Stimulated activated naive CD4-positive, alpha-beta T cell (primary cell): ENCODE measurements at places on chromosomes 11 and 22.

DNA sequence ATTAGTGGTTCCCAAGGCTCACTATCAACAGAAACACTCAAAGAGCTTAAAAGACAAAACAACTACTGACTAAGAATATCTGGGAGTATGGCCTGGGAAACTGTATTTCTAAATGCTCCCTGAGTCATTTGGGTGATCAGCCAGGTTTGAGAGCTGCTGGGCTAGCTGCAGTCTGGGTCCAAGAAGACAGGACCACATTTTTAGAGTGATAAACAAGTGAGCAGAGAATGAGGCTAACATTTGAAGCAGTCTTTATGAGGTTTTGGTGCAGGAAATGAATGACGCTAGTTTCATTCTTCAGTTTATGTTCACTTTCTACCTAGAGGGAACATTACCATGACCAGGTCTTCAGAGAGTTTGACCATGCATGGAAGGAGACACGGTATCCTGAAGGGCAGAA is 97.7 kb downstream of the TEAD1 start:
- no peak for DNase-seq

GRCh38 chr11:119545978-119546915 is 123.3 kb upstream of the THY1 start:
- DNase-seq, result no peak

GRCh38 chr11:10641177-10641911 is 52.2 kb downstream of the IRAG1 start:
- DNase-seq, result no peak

GRCh38 chr11:353179-353873 is 16.0 kb upstream of the B4GALNT4 start:
- no peak for DNase-seq

DNA sequence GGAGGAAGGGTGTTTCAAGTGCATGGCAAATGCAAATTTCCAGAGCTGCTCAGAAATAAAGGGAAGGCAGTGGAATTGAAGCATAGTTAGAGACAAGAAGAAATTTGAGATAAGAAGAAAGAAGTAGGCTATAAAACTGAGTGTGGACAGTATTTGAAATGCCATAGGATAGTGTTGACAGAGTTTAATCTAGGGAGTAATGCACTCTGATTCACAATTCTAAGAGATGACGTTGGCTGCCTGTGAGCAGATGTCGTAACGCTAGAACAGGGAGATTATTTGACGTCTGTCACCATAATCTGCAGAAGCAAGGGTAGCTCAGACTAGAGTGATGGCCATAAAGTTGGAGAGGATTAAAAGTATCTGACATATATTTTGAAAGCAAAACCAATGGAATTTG is 389.9 kb upstream of the KIRREL3 start:
- no peak for DNase-seq

- DNase-seq, result no peak
These were observed 38.3 kb upstream of the MYH9 start for GRCh38 chr22:36425977-36426523.

DNA sequence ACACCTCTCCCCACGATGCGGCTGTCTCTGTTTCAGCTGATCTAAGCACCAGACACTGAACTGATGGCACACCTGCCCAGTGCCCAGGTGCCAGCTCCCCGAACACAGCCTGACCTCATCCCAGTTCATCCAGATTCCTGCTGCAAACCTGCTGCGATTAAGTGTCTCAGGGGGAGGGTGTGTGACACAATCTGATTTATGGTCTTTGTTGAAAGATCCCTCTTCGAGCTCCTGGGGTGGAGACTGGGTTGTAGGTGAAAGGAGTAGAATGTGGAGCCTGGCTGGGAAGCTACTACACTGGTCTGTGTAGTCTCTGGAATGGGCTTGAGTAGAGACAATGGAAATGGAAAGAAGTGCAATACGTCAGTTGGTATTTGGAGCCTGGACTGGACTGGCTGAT is 390.3 kb downstream of the SHANK2 start:
- DNase-seq, result no peak

GRCh38 chr22:27883656-27884350 is 35.3 kb downstream of the PITPNB start:
- DNase-seq, result no peak

DNA sequence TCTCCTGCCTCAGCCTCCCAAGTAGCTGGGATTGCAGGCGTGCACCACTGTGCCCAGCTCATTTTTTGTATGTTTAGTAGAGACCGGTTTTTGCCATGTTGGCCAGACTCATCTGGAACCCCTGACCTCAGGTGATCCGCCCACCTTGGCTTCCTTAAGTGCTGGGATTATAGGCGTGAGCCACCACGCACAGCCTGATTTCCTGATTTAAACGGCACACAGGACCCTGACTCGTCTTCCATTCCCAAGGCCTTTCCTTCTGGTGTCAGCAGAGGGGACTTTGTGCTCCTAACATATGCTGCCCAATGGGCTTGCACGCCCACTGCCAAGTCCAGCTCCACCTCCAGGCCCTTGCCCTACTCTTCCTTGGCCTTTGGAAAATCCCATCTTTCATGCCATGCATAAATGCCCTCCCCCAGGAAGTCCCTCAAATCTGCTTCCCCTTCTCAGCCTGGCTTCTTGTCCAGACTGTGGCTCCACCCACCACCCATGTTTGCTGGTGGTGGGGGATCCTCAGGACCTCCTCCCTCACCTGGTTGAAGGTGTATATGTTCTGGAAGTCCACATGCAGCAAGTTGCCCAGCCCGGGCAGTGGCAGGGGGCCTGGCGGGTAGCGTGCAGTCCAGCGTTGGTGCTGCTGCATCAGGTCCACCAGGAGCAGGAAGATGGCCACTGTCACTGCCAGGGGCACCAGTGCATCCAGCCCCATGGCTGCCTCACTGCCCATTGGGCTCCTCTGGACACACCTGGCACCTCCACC is 23.9 kb upstream of the CYP2D6 start:
- DNase-seq, result no peak

DNA sequence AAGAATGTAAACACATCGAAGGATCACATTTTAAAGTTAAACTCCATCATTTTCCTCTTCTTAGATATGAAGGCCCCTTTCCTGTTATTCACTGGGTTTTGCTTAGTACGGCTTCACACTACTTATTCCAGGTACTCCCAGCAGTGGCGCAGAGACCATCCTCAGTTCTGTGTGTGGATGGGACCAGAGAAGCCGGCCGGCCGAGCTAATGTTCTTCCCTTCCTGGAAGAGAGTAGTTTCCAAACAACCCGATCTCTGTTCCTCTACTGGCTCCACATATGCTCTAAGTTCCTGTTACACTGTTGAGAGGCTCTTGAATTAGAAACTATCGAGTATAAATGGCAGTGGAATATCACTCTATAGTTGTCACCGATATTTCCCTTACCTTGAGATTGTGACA is 684 bp upstream of the NFRKB start:
- no peak for DNase-seq

- no peak for DNase-seq
These were observed 522.3 kb downstream of the BRD1 start for GRCh38 chr22:49305214-49305965.

- no peak for DNase-seq
These were observed 21.9 kb downstream of the SERPINH1 start for GRCh38 chr11:75583718-75584658.

DNA sequence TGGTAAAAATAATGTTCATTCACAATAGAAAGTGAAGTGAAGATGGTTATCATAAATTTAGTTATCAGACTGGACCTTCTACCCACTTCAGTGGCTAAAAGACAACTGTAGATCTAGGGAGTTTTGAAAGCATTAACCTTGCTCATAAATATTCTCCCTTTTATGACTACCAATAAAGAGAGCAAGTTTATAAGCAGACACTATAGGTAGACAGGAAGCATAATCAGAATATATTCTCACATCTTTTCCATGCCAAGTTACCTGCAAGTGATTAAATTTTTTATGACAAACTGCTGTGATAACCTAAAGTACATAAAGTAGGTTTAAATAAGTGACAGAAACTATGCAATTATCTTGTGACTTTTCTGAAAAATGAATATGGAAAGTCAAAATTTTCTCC is 62.5 kb downstream of the LUZP2 start:
- no peak for DNase-seq

DNA sequence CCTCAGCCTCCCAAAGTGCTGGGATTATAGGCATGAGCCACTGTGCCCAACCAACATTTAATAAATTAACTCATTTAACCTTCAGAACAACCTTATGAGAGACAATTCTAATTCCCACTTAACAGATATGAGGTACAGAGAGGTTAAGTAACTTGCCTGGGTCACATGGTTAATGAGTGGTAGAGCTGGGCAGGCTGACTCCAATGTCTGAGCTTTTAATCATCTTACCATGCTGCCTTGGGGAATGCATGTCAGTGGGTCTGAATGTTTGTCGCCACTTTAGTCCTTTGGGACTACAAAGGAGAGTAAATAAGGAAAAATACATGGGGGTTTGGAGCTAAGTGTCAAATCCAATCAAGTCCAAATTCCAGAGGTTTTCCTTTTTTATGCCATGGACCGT is 11.2 kb upstream of the PIK3C2A start:
- no peak for DNase-seq

- DNase-seq, result no peak
These were observed 24.0 kb downstream of the TSPAN18 start for GRCh38 chr11:44750551-44751465.

- DNase-seq, result no peak
These were observed 22.5 kb upstream of the TRIM29 start for GRCh38 chr11:120160436-120160835.

GRCh38 chr11:9790703-9791102 is 126.8 kb downstream of the SWAP70 start:
- no peak for DNase-seq

- no peak for DNase-seq
These were observed 868.6 kb downstream of the METTL15 start for GRCh38 chr11:28976801-28977145.

DNA sequence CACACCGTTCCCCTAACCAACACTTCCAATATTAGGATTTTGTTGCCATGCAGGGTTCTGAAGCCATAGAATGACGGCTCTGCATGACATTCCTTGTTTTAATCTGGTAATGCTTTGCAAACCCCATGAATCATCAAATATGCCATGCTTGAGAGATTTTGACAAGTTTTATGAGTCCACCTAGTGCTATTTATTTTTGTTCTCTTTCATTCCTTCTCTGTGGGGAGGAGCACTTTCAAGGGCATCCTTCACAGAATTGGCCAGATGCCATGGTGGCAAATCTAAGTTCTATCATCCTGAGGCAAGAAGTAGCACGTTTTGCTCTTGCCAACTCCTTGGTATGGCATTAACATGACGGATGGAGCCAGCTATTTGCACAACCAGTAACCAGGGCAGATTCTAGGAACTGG is 268.4 kb downstream of the FAM76B start:
- DNase-seq, result no peak

DNA sequence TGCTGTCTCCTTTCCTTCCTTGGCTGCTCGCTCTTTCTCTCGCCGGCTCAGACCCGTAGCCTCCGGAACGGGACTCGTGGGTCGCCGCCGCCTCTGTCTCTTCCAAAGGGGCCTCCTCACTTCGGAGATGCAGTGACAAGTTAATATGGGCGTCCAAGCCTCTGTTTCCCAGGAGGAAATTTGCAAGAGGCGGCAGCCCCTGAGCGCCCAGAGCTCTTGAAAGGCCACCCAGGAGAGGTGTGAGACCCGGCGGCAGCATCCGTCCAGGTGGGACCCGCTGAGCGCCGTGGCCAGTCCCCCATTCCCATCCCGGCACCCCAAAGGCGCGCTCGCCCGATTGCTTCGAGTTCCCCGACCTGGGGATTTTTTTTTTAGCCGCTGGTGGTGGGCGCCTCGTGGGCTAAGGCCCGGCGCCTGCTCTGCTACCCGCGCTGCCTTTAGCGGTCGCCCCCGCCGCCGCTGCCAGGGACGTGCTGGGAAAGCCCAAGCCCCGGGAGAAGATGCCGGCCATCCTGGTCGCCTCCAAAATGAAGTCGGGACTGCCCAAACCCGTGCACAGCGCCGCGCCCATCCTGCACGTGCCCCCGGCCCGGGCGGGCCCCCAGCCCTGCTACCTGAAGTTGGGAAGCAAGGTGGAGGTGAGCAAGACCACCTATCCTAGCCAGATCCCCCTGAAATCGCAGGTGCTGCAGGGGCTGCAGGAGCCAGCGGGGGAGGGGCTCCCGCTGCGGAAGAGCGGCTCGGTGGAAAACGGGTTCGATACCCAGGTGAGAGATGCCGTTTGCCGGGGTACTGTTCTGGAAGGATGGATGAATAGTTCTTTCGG is 772 bp downstream of the NAV2 start:
- no peak for DNase-seq

- DNase-seq, result no peak
These were observed 65.7 kb upstream of the DDI1 start for GRCh38 chr11:103970701-103971249.

- no peak for DNase-seq
These were observed 112.3 kb downstream of the TMPRSS5 start for GRCh38 chr11:113593698-113594308.

- DNase-seq, result no peak
These were observed 17.5 kb upstream of the SLC25A1 start for GRCh38 chr22:19195796-19196731.

- DNase-seq, result no peak
These were observed 39.5 kb upstream of the GCAT start for GRCh38 chr22:37768273-37768672.

DNA sequence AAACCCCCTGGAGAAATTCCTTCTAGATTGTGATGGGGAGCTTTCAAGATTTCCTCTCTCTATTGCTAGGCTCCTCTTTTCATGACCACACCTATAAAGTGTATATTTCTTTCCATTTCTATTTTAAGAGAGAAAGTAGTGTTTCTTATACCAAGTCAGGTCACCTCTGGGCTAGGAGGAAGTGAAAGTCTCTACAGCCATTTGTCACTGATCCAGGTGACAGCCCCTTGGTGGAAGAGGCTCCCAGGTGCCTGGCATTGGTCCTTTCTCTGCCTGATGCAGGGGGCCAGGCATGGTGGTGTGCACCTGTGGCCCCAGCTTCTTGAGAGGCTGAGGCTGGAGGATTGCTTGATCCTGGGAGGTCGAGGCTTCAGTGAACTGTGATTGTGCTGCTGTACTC is 64.7 kb downstream of the DHCR7 start:
- DNase-seq, result no peak
